ENCODE measurements at places on chromosomes 2 and 18.

DNA sequence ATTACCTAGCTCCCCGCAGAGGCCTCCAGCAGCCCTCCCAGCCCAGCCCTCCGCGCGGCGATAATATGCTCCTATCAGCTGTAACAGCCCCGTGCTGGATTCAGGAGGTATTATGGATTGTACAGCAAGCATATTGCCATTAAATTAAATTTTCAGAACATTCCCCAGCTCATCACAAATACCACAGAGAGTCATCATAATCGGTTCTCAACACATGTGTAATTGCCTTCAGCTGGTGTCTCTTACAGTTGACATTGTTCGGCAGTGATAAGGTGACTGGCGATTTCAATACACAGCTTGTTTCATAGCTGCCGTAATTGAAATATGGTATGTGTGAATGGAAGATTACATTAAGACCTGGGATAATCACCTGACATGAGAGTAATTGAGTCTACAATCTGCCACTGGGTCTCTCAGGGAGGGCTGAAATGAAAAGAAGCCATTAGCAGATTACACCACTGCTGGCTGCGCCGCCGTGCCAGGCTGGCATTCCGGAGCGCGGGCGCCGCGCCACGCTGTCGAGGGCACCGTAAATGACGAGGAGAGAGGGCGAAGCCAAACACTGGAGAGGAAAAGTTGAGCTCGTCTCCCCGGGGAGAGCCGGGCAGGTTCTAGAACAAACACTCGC is 549.4 kb upstream of the SALL3 start:
- DNase-seq: no peak

DNA sequence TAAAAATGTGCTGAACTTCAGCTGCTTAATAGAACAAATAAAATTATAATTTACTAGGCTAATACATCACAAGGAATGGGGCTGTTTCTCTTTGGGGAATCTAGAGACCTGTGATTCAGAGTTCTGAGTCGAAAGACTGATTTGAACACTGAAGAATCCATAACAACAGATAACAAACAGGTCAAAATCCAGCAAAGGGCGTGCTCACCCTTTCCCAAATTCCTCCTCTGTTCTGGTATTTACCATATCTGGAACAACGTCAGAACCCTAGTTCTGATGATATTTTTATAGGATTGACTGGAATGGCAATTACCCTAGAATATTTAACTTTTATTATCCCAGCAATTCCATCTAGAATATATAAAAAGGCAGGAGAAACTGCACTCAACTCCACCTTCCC is 66.0 kb upstream of the ITGA6 start:
- no peak for DNase-seq

DNA sequence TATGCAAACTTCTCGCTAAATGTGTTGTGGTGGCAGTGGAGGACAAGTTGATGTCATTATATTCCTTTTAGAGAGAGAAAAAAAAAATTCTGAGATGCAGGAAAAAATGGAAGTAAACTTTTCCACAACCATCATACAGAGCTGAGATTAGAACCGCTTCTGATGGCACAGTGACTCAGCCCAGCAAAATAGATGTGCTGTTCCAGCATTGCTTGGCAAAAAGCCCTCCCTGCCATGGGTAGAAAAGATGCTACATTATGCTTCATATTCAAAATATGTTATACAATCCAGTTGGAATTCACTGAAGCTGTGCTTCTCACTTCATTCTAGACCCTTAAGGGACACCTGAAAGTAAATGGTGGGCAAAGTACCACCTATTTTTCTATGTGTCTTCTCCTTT is 1047.6 kb upstream of the FANCL start:
- no peak for DNase-seq

DNA sequence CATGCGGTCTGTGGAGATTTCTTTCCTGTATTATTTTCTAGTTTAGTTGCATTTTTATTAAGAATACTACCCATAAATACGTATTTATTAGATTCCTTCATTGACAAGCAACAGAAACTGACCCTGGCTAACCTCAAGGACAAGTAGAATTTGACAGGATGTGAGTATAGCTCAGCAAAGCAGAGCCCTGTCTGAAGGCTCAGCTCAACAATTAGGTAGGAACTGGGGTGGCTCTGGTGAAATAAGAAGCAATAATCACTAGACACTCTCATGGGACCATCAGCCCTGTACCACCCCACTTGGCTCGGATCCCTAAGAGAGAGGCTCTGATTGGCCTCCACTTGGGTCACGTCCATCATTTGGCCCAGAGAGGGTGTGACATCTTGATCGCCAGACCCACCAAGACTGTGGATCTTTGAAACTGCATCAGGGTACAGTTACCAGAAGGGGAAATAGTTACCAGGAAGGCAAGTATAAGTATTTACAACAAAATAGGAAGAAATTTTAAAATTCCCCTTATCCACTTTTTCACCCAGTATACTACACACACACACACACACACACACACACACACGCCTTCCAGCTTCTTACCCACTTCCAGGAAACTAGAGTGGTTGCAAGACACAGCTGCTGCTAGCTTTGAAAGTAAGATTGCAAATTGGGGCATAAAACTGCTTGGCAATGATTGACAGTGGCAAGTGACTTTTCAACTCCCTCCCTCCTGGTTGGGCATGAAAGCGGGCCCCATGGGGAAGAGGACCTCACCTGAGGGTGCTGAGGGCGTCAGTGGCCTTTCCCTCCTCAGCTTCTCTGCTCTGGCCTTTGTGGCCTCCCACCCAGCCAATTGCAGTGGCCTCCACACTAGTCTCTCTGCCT is 41.8 kb downstream of the KCTD18 start:
- DNase-seq: no peak

DNA sequence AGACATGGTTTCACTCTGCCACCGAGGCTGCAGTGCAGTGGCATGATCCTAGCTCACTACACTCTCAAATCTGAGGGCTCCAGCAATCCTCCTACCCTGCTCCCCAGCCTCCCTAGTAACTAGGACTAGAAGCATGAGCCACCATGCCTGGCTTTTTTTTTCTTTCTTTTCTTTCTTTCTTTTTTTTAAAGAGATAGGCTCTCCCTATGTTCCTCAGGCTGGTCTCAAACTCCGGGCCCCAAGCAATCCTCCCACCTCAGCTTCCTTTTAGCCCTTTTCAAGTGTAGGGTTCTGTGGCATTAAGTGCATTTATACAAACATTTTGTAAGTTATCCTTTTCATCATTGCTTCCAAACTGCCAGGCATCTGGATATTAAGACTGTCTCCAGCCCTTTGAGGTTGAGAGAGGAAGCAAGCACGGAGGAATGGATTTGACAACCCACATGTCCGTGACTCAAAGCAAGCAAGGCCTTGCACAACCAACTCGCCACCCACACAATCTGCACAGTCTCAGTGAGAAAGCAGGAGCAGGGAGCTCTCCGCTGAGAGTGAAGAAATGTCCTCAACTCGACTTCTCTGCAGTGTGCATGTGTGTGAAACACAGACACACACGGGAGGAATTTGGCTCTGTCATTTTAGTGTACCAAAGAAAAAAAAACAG is 65.6 kb downstream of the ATP8B1 start:
- DNase-seq: peak; percentile 97

DNA sequence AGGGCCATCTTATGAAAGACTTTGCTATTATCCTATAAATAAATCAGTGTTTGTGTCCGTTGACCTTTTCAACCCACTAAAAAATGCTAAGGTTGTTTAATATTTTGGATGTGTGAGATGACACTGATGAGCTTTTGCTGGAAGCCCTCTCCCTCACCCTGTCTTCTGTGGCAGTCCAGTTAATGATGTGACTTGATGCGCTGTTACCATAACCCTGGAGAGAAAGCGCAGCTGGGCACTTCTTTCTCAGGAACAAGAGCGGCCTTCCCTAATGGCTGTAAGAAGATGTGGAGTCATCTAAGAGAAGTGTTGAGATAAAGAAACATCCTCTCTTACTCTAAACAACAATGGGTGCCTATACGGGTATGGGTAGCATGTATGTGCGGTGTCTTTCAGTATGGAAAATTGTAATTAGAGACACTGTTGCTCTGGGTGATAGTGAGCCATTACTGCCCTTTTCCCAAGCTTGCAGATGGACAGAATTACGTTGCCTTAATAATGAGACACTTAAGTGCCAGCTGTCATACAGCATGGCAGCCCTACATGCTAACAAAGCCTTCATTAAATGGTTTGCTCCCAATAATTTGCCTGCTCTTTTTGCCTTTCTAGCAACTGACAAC is 165.6 kb upstream of the NABP1 start:
- DNase-seq: no peak

- no peak for DNase-seq
Measured at GRCh38 chr2:146457221-146457620, 1387.6 kb upstream of the ACVR2A start.

GRCh38 chr2:240214790-240215675 is 74.6 kb upstream of the OTOS start:
- no peak for DNase-seq

- peak; percentile 39 for DNase-seq
Measured at GRCh38 chr2:158753641-158754611, 41.2 kb upstream of the DAPL1 start.
